Natural killer cell treated with Interleukin-12 subunit alpha and Interleukin-12 subunit beta and Interleukin-15 and Interleukin-18, amount 100 ng/mL, for 72 hours (primary cell): ENCODE measurements at places on chromosomes 13 and 19. TPM values are rescaled to one million over a fixed set of nuclear protein-coding genes. Genes with fewer than 3 reads are reported as not detected.

Gene CEACAM6
- not detected for total RNA-seq

Gene ZNF737
- total RNA-seq: 23.5 TPM

Gene MEIS3
- not detected for total RNA-seq

Gene C19orf47
- total RNA-seq: 18.1 TPM

Gene ELSPBP1
- not detected for total RNA-seq

Gene DACH1
- not detected for total RNA-seq

Gene PTGIR
- total RNA-seq: 0.31 TPM

Gene RGL3
- not detected for total RNA-seq

Gene KLF2
- 6.7 TPM for total RNA-seq

Gene IZUMO4
- 5.7 TPM for total RNA-seq

Gene GSX1
- total RNA-seq: not detected

Gene WDR88
- total RNA-seq: not detected

Gene MISP3
- 0.59 TPM for total RNA-seq

- DNase-seq: no peak
Observed at GRCh38 chr13:22063416-22064124, 392.7 kb downstream of the FGF9 start.

DNA sequence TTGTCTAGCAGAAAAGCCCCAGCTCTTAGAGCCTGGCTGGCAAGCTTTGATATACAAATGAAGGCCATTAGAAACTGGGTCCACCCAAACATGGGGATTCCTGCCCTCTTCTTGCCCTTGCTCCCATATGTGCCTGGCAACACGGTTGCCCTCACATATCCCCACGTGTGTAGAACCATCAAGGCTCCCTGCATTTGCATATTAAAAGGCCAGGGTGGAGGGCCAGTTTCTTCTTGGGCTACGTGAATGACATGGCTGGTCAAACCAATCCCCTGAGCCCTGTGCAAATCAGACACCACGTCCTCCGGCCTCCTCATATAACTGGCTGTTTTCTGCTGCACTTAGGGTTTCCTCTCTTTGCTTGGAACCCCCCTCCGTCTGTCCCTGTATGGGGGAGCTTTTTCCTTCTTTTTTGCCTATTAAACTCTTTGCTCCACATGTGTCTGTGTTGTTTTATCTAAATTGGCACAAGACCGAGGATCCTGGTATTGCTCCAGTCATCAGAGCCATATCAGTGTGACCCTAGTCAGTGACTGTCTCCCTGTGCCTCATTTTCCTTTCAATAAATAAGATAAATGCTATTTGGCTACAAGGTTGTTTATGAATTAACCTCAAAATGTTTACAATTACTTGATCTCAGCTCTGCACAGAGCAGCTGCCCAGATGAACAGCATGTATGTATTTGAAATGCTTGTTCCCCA is 30.3 kb upstream of the CEACAM1 start:
- no peak for DNase-seq

- DNase-seq: no peak
Observed at GRCh38 chr13:109816808-109817203, 30.4 kb upstream of the IRS2 start.

DNA sequence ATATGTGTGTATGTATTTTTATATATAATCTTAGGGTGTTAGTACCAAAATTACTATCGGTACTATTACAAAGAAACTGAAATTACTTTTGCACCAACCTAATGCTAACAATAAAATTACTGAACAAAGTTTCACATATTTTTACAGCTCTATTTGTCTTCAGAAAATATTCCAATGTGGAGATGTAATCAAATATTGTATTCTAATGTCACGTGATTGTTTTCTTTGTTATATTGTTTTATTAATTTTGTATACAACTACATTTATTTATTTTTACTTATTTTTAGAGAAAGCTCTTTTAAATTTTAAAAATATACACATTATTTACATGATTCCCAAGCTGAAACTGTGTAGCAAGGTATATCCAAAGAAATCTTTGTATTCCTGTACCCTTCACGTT is 227.1 kb upstream of the KLF12 start:
- no peak for DNase-seq

- no peak for DNase-seq
Observed at GRCh38 chr19:20287070-20287469, 120.1 kb downstream of the ZNF486 start.

GRCh38 chr19:38661136-38661535 is 13.7 kb downstream of the ACTN4 start:
- no peak for DNase-seq

- no peak for DNase-seq
Observed at GRCh38 chr13:111484141-111484925, 163.9 kb downstream of the TEX29 start.

DNA sequence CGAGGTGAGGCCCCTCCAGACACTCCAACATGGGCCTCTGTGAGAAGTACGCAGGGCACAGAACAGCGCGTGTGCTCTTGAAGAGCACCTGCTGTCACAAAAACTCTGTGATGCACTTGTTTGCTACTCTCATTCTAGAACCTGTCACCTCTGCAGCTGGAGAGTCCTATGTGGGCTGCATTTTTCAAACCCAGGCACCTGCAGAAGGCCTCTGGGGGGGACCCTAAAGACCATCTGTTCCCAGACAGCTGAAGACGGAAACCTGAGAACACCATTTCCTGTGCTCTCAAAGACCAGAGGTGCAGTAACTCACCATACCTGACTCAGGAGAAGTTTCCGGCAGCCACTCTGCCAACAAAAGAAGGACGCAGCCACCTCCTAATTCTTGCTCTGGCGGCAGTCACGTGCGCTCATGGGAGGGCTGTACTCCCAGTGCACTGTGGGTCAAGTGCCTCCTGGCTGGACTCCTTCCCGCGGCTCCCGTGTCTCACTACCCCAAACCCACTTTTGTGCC is 28.1 kb downstream of the RANBP3 start:
- no peak for DNase-seq

DNA sequence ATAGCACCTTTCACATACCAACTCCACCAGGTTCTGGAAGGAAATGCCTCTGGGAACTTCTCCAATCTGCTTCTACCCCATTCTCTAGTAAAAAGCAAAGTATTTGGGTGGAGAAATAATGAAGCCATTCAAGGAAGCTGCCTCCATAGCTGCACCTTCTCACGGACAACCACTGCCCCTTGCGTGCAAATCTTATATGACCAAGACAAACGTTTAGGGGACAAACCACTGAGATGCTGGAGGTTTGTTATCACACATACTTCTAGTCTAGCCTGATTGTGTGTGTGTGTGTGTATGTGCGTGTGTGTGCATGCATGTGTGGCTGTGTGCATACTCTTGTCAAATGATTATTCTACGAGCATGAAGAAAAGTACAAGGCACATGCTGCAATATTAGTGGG is 6.5 kb upstream of the METTL21C start:
- no peak for DNase-seq

GRCh38 chr13:84050536-84050935 is 168.3 kb upstream of the SLITRK1 start:
- no peak for DNase-seq

GRCh38 chr19:407511-408440 is 1.2 kb downstream of the C2CD4C start:
- DNase-seq: peak; percentile 62

GRCh38 chr19:47427241-47428176 is 8.2 kb upstream of the MEIS3 start:
- no peak for DNase-seq

- DNase-seq: no peak
Observed at GRCh38 chr19:13856497-13856896, 20.4 kb upstream of the NANOS3 start.

- no peak for DNase-seq
Observed at GRCh38 chr19:29940971-29941585, 961 bp upstream of the URI1 start.

- no peak for DNase-seq
Observed at GRCh38 chr13:50576156-50576555, 267.3 kb downstream of the DLEU7 start.

DNA sequence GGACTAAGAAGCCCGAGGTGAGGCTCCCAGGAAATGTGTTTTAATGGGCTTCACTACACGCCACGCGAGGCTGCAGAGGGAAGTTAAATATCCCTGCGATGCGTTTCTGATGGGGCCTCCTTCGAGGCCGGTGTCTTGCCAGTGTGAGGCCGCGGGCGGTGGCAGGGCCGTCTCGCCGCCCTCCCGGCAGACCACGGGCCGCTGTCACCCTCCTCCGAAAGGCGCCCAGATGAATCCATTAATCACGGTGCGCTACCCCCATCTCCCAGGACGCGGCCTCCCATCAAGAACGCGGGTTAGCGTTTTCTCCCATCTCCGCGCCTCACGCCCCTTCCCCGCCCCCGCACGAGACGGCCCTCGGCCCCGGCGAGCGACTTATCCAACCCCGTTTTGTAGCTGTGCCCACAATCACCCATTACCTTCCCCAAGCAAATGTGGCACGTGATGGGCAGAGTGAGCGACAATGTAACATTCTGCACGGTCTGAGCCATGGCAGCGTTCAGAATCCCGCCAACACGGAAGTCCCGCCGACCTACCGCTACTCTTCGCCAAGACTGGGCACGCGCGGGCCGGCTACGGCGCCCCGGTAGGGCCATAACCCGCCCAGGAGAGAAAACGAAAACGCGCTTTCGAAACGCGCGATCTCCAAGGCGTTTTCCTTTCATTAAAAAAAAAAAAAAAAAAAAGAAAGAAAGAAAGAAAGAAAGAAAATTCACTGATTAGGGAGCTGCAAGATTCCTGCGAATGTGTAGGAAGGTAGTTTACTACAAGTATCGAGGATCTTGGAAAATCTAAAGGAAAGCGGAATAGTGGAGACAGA is at the start of gene OBI1:
Gene OBI1, minus strand, starts transcription at position 526 of the 820 bp plus-strand sequence. Its CDS starts 35 bp downstream, at position 491.
- DNase-seq: peak; percentile 94

GRCh38 chr19:10346509-10346908 is 7.1 kb upstream of the ICAM3 start:
- no peak for DNase-seq

DNA sequence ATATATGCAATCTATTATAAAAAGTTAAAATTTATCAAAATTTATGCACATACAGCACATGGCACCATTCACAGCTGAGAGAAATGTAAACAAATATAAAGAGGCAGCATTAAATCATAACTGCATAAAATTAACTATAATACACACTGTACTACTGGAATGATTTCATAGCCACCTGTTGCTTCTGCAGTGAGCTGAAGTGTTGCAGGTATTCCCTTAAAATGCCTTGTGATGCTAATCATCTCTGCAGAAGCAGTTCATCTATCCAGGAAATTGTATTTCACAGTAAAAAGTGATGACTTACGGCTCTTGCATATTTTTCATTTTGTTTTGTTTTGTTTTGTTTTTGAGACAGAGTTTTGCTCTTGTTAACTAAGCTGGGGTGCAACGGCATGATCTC is 82.1 kb downstream of the STOML3 start:
- no peak for DNase-seq

DNA sequence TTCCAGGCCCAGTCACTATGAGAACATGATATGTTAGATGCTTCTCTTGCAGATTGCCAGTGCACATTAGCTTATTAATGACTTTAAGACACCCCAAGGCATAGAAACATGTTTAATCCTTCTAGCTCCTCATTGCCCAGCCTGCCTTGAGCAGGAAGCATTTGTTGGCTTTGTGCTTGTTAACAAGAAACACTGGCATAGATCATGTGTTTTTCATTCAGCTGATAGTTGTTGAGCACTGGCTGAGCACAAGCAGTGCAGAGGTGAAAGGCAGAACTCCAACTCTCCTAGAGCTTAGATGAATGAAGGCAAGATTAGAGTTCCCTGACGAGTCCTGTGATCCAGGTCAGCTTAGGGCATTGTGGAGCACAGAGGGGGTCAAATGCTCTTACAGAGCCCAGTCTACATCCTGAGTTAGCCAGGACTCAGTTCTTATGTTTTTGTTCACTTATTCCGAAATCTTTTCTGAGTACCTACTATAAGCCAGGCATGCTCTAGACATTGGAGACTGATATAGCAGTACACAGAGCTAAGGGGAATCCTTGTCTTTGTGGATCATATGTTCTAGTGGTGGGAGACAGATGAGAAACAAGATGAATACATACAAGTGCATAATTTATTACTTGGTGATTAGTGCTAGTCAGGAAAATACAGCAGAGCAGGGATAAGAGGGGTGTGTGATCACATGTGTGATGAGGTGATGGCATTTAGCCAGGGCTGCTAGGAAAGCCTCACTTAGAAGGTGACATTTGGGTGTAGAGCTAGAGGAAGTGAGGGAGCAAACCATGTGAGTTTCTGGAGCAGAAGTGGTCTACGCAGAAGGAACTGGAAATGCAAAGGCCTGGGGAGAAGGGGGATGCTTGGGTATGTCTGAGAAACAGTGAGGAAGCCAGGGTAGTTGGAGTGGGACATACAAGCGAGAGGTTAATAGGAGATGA is 101.2 kb downstream of the WASF3 start:
- no peak for DNase-seq

DNA sequence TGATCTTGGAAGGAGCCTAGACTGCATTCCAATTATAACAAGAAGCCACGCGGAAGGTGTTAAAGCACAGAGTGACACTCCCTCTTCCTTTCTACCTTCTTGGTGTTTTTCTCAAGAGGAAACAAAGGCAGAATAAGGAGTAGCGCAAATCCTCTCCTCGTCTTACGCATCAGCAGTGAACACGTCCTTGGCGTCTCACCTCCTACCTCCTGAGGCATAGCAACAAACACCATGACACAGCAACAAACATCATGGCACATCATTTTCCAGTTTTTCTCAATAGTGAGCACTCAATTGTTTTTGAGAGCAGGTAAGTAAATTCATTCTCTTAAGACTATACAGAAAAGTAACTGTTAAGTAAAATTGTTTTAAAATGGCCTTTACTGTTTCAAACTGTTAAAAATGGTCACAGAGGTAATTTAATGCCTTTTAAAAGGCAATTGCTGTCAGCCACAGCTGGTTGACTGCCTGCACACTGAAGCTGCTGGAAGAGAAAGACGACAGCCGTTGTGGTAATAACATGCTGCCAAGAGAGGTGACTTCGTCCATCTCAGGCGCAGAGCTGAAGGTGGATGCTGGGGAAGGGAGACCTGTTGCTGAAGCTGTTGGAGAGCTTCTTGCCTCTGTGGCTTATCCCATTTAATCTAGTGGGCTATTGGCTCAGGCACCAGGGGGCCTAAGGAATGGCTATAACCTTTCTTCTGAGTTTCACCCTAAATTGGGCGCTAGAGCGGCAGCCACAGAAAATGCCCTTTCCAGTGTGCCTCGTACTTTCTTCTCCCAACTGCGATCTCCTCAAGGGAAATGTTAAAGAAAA is 703.7 kb downstream of the UQCRFS1 start:
- no peak for DNase-seq

DNA sequence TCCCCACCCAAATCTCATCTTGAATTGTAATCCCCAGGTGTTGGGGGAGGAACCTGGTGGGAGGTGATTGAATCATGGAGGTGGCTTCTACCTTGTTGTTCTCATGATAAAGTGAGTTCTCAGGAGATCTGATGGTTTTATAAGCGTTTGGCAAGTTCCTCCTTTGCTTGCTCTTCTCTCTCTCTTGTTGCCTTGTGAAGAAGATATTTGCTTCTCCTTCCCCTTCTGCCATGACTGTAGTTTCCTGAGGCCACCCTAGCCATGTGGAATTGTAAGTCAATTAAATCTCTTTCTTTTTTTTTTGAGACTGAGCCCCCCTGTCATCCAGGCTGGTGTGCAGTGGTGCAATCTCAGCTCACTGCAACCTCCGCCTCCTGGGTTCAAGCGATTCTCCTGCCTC is 34.4 kb downstream of the VSTM1 start:
- no peak for DNase-seq

GRCh38 chr19:41811981-41812380 is 15.6 kb downstream of the CEACAM3 start:
- peak; percentile 8 for DNase-seq

GRCh38 chr13:23899555-23899954 is 2.3 kb upstream of the C1QTNF9B start:
- DNase-seq: no peak

GRCh38 chr19:33677745-33678426 is 56.1 kb downstream of the CHST8 start:
- DNase-seq: no peak

GRCh38 chr19:14683439-14683838 is 6.4 kb upstream of the ZNF333 start:
- DNase-seq: no peak
